ENCODE measurements at places on chromosomes 3 and 15.

- DNase-seq: no peak
Observed at GRCh38 chr3:125119752-125120378, 64.1 kb upstream of the HEG1 start.

- no peak for DNase-seq
Observed at GRCh38 chr15:65305150-65305758, 777 bp downstream of the RNU5B-1 start.

DNA sequence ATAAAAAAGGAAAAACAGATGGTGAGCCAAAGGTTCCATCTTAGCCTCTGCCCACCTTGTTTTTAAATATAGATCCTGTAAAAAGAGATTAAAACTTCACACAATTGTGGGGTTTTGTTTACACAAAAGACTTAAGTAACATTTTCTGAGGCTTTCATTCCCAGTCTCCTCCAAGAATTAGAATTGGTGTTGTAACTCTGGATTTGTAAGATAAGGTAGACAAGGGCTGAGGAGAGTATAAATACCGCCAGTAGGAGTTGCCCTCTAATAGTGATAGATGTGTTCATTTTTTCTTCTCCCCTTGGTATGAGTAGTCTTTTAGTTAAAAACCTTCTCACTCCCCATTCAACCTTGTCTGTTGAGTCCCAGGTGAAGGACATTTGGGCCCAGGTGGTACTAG, 8.5 kb downstream of the MINDY2 start:
- no peak for DNase-seq

GRCh38 chr15:99732751-99733267, 428 bp downstream of the LYSMD4 start:
- peak; percentile 8 for DNase-seq

DNA sequence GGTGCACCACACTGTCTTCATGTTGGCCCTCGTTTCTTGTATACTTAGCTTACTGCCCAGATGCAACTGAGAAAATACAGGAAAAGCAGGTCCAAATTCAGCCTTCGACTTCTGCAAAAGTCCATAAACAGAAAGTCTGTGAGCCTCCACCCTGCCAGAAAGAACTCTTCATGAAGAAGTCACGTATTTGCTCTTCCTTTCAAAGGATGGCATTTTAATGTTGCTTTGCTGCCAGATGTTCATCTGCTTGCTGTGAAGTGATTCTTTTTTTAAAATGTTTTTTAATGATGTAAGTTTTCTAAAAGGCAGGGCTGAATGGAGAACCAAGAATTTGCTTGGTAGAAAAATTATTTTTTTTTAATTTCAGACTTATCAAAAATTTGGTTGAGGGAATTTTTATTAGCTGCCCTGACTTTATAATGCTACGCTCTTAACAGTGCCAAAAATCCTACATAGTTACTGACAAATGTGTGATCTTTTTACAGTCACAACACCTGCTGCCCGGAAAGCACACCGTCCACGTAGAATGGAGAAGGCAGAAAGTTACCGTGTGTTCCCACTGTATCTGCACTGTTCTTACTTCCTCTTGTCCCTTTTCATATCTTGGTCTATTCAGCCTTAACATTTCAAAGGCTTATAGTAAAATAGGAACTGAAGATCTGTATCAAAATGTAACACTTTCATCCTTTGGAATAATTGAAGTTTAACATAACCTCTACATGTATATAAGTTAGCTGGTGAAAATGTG, 136.3 kb downstream of the LRRC28 start:
- DNase-seq: no peak

GRCh38 chr3:10601151-10601856, 95.9 kb upstream of the ATP2B2 start:
- no peak for DNase-seq

Measured in activated T-helper 1 cell treated with anti-CD3 and anti-CD28 coated beads, Interleukin-2, amount 50 U/mL, for 16 hours (primary cell).